ENCODE measurements at places on chromosomes 7 and 10.

DNA sequence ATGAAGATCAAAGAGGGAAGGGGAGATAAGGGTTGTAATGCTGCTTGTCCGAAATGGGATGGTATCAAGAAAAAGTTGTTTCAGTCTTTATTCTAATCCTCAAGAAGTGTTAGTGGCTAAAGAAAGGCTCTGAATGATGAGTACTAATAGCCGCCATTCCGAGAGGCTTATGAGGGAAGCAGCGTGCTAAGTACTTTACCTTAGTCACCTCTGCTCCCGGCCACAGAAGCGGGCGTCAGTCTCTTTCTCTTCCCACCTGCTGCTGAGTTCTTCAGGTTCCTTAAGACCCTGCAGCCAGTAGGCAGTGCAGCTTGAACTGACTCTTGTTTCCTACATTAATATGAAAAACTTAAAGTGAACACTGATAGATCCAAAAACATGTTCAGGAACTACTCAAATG is 73.1 kb downstream of the EEPD1 start:
- no peak for DNase-seq

DNA sequence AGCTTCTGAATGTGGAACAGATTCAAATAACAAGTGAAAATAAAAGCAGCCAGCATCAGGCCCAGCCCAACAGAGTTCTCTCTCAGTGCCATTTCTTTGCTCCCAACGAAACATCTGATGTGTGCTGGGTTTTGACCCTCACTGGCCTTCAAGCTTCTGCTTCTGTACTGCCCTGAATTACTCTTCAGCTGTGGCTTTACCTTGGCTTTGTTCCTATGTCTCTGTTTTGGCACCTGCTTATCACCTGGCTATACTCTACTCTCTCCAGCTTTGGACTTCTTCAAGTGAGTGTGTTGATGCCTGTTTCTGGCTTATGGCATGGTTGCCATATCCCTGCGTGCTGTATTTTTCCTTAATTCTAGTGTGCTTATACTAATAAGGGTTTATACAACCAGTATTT is 768.3 kb downstream of the SORCS1 start:
- DNase-seq: no peak

DNA sequence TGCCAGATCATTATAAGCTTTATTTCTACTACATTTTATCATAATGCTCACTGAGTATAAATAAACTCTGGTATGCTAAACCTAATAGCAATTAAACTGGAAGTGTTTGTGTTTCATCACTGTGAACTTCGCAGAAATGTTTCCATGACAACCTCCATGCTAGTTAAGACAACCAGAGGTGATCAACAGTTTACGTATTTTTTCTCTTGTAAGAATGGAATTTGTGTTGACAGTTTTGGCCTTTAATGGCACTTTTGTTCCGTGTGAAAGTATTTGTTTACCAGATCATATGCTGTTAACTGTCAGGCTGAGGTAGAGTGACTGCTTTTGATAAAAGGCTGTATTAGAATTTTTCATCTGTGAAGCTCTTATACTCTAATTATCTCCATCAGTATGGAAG is 212.1 kb upstream of the PPP1R3A start:
- DNase-seq: no peak

- DNase-seq: no peak
Observed at GRCh38 chr7:73647725-73648592, 19.7 kb upstream of the VPS37D start.

GRCh38 chr7:5699467-5700384 is 81.7 kb downstream of the RNF216 start:
- DNase-seq: peak; percentile 82

- no peak for DNase-seq
Observed at GRCh38 chr7:91852263-91852741, 28.2 kb downstream of the MTERF1 start.

- DNase-seq: no peak
Observed at GRCh38 chr10:86413046-86413728, 46.6 kb upstream of the GRID1 start.

Data from pons (tissue), 1 donor.